ENCODE measurements at places on chromosomes 16 and 17. TPM values are rescaled to one million over a fixed set of nuclear protein-coding genes. Genes with fewer than 3 reads are reported as not detected.

The TMC7 gene
- total RNA-seq, result 5.3 TPM

The HID1 gene
- total RNA-seq, result 2.4 TPM

The CBFB gene
- total RNA-seq, result 95.7 TPM

The TBC1D3G gene
- total RNA-seq, result not detected

The ODAD4 gene
- 0.72 TPM for total RNA-seq

The TMED6 gene
- total RNA-seq, result not detected

The ABCC11 gene
- total RNA-seq, result 0.43 TPM

The KRT20 gene
- not detected for total RNA-seq

The PRSS27 gene
- under 0.01 TPM for total RNA-seq

The KAT2A gene
- 10.9 TPM for total RNA-seq

The MT1F gene
- total RNA-seq, result 3.8 TPM

The CACNA1H gene
- 0.24 TPM for total RNA-seq

The KRT12 gene
- not detected for total RNA-seq

The SLC16A6 gene
- 0.24 TPM for total RNA-seq

The C16orf96 gene
- total RNA-seq, result under 0.01 TPM

The ABCA8 gene
- total RNA-seq, result 0.21 TPM

The HBA1 gene
- total RNA-seq, result not detected

The KATNIP gene
- total RNA-seq, result 16.9 TPM

The SLC43A2 gene
- 1.3 TPM for total RNA-seq

The SLC16A5 gene
- 37.3 TPM for total RNA-seq

The EFCAB5 gene
- total RNA-seq, result under 0.01 TPM

All from tracheal epithelial cell (primary cell).